ENCODE measurements at places on chromosomes 12 and 14. TPM values are rescaled to one million over a fixed set of nuclear protein-coding genes. Genes with fewer than 3 reads are reported as not detected.

DNA sequence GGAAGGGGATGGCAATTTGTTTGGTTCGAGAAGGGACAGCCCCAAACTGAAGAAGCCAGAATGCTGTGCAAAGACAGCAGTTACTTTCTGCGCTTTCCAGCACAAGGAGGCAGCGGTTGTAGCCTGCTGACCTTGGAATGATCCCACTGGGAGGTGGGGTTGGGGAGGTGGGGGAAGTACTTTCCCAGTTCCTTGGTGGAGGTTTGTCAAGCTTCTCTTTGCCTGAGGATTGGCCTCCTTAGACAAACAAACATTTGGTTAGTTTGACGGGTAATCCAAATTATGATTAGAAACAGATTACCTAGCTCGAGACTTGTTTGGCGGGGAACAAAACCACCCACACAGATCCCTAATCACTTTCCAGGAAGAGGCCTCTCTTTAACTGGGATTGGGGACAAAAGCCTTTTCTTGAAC lies 79.1 kb upstream of the EGLN3 start:
- peak; percentile 69 for DNase-seq
- no peak overlapping the region for H3K4me3 ChIP-seq
- no peaks in the 10 kb centered on the region for H3K36me3 ChIP-seq
- H3K27ac ChIP-seq: no peak overlapping the region
- H3K4me1 ChIP-seq: peaks cover 29% of the 10 kb centered on the region

DNA sequence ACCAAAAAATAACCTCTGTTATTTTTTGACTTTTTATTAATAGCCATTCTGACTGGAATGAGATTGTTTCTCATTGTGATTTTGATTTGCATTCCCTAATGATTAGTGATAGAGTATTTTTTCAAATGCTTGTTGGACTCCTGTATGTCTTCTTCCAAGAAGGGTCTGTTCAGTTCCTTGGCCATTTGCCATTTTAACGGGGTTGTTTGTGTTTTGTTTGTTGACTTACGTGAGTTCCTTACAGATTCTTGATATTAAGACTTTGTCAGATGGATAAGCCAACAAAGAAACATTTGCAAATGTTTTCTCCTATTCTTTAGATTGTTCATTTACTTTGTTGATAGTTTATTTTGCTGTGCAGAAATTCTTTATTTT lies 651.6 kb upstream of the LRFN5 start:
- H3K36me3 ChIP-seq: no peaks in the 10 kb centered on the region
- H3K27ac ChIP-seq: no peak overlapping the region
- H3K4me1 ChIP-seq: no peaks in the 10 kb centered on the region
- no peak for DNase-seq

DNA sequence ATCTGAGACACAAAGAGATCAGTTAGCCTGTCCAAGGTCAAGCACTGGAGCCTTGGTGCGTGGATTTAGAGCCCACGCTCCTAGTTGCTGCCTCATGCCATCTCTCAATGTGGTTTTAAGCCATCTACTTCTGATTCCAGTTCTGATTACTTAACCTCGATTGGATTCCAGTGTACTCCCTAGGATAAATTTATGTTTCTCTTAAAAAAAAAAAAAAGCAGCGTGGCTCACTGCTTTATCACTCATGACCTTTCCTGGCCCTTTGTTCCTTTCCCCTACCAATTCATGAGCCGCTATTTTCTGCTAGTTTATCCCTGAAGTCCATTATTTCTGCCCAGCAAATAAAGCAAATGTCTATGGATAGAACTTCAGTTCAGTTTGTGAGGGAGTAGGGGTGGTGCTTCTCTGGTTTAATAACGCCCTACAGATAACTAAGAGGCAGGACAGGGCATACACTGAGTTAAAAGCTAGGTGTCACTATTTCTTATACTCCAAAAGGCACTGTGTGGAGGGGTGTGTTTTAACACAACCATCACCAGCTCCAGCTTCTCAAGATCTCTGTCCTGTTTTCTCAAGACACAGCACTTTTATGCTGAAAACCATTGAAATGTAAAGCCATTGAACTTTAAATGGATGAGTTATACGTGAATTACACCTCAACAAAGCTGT lies 9.8 kb upstream of the PARP11 start:
- peaks cover 6% of the 10 kb centered on the region for H3K4me1 ChIP-seq
- no peak overlapping the region for H3K27ac ChIP-seq
- peak; percentile 42 for DNase-seq
- H3K27me3 ChIP-seq: no peaks in the 10 kb centered on the region
- H3K36me3 ChIP-seq: no peaks in the 10 kb centered on the region

DNA sequence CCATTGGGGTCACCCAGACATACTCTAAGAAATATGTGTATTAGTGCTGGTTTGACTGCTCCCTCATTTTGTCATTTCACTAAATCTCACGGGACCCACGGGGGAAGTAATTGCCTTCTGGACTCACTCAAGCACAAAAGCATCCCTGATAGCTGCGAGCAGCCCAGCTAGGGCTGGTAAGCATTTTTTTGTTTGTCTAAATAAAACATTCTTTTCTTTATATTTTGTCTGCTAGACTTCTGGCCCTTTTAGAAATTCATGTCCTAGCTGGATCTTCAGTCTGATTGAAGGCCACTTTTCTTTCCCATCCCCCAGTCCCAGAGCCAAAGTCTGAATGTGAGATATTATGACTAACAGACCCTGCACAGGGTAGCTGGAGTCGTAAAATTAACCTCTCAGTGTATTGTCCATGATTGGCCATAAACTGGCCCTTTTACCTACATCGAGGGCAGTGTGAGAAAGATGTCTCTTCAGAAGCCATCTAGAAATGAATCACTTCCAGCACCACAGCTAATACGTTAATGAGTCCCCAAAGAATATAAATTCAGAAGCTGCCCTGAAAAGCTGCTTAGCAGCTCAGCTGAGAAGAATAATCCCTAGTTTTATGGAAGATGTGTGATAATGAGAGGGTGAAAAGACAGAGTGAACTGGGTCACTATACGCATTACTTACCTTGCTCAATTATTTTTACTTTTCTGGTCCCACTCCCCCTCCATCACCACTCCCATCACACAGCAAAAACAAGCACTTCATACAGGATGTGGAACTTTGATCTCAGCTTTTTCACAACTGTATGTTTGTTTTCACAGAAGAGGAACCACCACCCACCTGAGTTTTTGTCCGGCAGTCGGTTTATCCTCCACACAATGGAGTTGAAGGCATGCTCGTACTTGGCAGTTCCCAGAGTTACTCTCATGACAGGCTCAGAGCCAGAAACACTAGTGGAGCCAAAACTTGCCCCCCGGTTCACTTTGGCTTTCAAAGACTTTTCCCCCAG lies 55.6 kb upstream of the GTF2A1 start:
- no peak overlapping the region for H3K4me3 ChIP-seq
- no peaks in the 10 kb centered on the region for H3K36me3 ChIP-seq
- H3K4me1 ChIP-seq: no peaks in the 10 kb centered on the region
- no peak overlapping the region for H3K27ac ChIP-seq

GRCh38 chr12:108566452-108566851 lies 4.1 kb downstream of the ISCU start:
- H3K4me3 ChIP-seq: no peak overlapping the region
- H3K27me3 ChIP-seq: no peaks in the 10 kb centered on the region
- H3K36me3 ChIP-seq: peaks cover 30% of the 10 kb centered on the region
- peak overlapping the region; percentile 68 for H3K27ac ChIP-seq
- no peak for DNase-seq
- H3K4me1 ChIP-seq: peaks cover 2% of the 10 kb centered on the region

- H3K4me3 ChIP-seq: no peak overlapping the region
- H3K27ac ChIP-seq: no peak overlapping the region
- no peaks in the 10 kb centered on the region for H3K4me1 ChIP-seq
- DNase-seq: no peak
Observed at GRCh38 chr14:37140176-37140575, 32.2 kb downstream of the SLC25A21 start.

GRCh38 chr12:50050119-50050385 lies 7.3 kb upstream of the ASIC1 start:
- H3K27ac ChIP-seq: no peak overlapping the region
- H3K4me3 ChIP-seq: no peak overlapping the region
- no peaks in the 10 kb centered on the region for H3K36me3 ChIP-seq
- no peak for DNase-seq

- no peak overlapping the region for H3K27ac ChIP-seq
- no peak overlapping the region for H3K4me3 ChIP-seq
- DNase-seq: no peak
- H3K27me3 ChIP-seq: no peaks in the 10 kb centered on the region
- no peaks in the 10 kb centered on the region for H3K36me3 ChIP-seq
Observed at GRCh38 chr12:92439420-92439805, 263.4 kb upstream of the PLEKHG7 start.

DNA sequence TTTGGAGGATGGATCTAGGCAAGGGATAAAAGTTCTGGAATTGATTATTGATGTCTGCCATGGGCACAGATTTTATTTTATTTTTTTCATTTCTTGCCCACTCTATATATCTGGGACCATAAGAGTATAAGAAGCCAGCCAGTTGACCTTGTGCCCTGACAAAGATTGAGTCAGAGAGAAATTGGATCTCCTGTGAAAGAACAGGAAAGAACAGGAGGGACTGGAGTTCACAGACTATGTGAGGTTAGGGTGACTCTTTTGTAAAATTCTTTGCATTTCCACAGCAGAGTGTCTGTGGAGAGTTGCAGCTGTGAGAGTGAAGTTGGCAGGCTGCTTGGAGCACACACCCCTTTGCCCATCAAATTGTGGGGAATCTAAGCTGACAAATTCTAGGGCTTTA lies 358.4 kb upstream of the TBX3 start:
- DNase-seq: peak; percentile 22
- H3K4me3 ChIP-seq: no peak overlapping the region
- no peaks in the 10 kb centered on the region for H3K27me3 ChIP-seq
- no peak overlapping the region for H3K27ac ChIP-seq

GRCh38 chr12:42798811-42799438 lies 209.4 kb upstream of the PRICKLE1 start:
- DNase-seq: no peak
- no peak overlapping the region for H3K27ac ChIP-seq
- H3K27me3 ChIP-seq: no peaks in the 10 kb centered on the region
- H3K4me1 ChIP-seq: peaks cover 6% of the 10 kb centered on the region
- H3K36me3 ChIP-seq: no peaks in the 10 kb centered on the region
- H3K4me3 ChIP-seq: no peak overlapping the region

- no peak overlapping the region for H3K4me3 ChIP-seq
- peak; percentile 26 for DNase-seq
- peak overlapping the region; percentile 9 for H3K27ac ChIP-seq
- peaks cover 6% of the 10 kb centered on the region for H3K4me1 ChIP-seq
Observed at GRCh38 chr12:123532019-123532418, 1.5 kb downstream of the RILPL1 start.

DNA sequence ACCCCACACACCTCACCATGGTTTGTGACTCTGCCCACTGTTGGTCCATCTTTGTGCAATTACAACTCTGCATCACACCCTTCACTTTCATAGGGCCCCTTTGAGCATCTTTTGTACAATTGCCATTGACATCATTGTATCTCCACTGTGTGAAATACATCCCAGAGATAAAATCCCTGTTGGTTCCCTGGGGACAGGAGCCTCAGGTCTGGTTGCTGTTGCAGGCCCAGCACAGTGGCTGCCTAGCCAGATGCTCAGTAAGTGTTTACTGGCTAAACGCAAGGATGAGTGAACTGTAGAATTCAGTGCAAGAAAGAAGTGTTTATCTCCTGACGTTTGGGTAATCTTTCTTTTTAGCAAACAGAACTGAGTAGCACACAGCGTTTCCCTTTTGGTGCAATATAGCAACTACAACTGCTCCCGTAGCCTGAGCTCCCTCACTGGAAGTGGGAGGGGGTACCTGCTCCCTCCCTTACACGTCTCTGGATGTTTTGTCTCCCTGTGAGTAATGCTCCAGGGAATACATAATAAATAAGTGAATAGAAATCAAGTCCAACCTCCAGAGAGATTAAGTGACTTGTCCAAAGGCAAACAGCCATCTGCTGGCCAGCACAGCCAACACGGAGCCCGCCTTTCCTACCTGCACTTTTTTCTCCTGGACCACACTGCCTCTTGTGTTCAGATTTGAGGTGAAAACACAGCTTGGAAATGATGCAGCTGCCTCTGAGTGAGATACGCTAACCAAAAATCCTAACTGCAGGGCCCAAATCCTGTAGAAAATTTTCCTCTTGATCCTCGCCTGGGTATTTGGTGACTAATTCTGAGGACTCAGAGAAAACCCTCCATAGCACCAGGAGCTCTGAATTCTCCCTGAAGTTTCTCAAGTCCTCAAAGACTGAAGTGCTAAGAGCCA lies 27.4 kb downstream of the GALNT16 start:
- no peak for DNase-seq
- H3K4me3 ChIP-seq: no peak overlapping the region
- H3K27ac ChIP-seq: peak overlapping the region; percentile 35
- H3K4me1 ChIP-seq: peaks cover 6% of the 10 kb centered on the region
- H3K36me3 ChIP-seq: no peaks in the 10 kb centered on the region

DNA sequence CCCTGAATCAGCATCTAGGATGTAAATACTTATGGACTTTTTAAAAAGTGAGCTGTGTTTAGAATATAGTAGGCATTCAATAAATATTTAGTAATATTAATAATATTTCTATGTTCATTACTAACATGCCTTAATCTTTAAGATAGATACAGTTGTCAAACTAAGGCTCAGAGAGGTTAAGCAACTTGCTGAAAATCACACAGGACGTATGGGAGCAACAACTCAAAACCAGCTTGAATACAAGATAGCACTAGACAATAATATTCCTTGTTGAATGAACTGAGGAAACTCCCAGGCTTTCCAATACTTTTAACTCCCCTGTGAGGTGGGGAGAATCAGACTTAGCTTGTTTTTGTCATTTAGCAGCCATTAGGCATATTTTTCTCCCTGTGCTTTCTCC lies 45.3 kb downstream of the LLPH start:
- no peaks in the 10 kb centered on the region for H3K4me1 ChIP-seq
- H3K27ac ChIP-seq: no peak overlapping the region
- H3K36me3 ChIP-seq: no peaks in the 10 kb centered on the region
- H3K4me3 ChIP-seq: no peak overlapping the region
- no peak for DNase-seq

- H3K27me3 ChIP-seq: no peaks in the 10 kb centered on the region
- H3K4me1 ChIP-seq: peaks cover 17% of the 10 kb centered on the region
- no peaks in the 10 kb centered on the region for H3K36me3 ChIP-seq
Observed at GRCh38 chr12:96212456-96213375, 18.5 kb downstream of the ELK3 start.

The AKAP5 gene
- 0.15 TPM for polyA plus RNA-seq

The FOS gene
- 879 TPM for polyA plus RNA-seq

The TMEM52B gene
- 2.2 TPM for polyA plus RNA-seq

The TAS2R8 gene
- polyA plus RNA-seq: not detected

The IFT81 gene
- polyA plus RNA-seq: 5.4 TPM

The SYT10 gene
- 0.01 TPM for polyA plus RNA-seq

All from lung (tissue), 17 donors.